ENCODE measurements at places on chromosomes 11 and 22.
A peak's percentile ranks its signal among the peaks of the same experiment; 100 is the strongest.

DNA sequence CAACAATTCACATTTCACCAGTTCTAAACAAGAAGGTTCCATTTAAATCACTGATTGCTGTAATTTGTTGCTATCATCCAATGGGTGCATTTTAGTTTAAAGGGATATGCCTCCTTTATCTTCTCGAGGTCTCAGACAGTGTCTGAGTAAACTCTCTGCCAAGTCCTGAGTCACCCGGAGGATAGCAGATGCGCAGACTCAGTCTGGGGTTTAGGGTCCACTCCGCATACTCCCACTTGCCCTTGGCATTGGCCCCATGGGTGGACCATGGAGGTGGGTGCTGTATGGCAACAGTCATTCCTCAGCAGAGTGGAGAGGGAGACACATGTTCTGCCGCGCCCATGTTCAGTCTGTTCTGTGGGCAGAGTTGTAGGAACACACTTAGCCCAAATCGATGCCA is 65.4 kb upstream of the CRTAM start:
- no peak for DNase-seq

GRCh38 chr11:95121698-95122097 is 32.1 kb downstream of the ENDOD1 start:
- DNase-seq = no peak

GRCh38 chr11:99565333-99565732 is 544.6 kb downstream of the CNTN5 start:
- no peak for DNase-seq

GRCh38 chr11:59053387-59053786 is 32.7 kb upstream of the GLYATL1B start:
- peak; percentile 14 for DNase-seq

DNA sequence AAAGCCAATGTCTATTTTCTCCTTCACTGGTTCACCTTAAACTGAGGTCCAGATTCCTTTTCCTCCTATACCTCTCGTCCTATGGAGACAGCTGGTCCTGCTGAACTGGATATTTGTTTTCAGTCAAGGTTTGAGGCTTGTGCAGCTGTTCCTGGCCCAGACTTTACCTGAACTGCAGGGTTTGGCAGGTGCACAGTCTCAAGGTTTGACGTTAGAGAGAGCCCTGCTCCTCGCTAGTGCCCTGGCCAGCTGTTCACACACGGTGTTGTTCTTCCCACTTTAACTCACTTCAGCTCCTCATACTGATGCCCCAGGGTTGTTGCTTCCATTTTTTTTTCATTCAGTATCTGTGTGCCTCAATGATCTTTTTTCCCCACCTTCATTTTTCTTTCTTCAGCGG is 74.0 kb upstream of the TTC12 start:
- DNase-seq = no peak

DNA sequence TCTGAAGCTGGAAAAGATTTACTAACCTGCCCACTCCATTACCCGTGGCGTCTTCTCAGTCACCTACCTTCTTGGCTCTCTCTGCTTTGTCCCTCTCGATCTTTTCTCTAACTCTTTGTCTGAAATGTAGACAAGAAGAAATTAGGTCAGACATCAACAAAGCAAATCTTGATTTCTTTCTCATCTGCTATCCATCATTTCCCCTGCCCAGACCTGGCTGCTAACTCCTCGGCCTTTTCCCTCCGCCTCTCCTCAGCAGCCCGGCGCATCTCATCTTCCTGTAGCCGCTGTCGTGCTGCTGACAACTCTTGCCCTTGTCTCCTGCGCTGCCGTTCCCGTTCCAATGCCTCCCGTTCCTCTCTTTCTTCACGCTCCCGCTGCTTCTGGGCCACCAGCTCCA is 1.2 kb downstream of the UBXN1 start:
- DNase-seq = no peak

DNA sequence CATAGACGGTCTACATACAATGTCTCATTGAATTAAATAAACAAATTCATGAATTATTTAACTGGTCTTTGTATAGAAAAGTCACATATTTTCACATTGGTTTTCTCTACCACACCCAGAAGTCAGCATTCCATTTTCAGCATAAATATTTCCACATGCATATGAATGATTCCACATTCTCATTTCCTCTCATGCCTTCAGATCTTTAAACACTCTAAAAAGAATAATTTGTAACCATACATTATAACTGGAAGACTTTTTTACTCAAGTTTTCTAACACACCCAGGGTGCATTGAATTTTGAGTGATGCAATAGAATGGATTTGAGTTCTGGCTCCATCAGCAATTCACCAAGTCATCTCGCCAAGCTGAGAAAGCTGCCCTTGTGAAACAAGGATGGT is 501.8 kb upstream of the TENM4 start:
- no peak for DNase-seq

- no peak for DNase-seq
Observed at GRCh38 chr22:38716271-38716670, 10.5 kb downstream of the GTPBP1 start.

DNA sequence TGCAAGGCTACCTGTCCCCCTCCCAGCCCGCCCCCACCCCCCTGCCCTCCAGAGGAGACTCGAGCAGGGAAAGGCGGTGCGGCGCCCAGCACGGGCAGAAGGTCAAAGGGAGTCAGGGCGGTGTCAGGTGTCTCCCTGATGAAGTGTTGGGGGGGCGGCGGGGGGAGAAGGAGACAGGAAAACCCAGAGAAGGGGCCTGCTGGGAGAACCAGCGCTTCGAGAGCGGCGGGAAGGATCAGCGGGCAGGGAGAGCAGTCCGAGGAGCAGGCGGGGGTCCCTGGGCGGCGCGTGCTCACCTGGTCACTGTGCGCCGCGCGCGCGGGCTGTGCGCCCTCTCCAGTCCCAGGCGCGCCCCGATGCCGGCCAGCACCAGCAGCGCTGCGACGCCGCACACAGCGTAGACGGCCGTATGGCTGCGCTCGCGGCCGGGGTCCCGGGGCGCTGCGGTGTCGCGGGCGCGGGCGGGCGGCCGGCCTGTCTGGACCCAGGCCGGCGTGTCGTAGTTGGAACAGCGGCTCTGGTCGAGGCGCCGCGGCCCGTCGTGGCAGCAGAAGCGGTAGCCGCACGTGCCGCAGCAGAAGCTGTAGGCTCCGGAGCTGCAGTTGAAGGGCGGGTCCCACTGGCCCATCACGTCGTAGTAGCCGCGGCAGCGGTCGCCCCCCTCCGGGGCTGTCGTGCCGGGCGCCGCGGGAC is 886 bp downstream of the SHISA8 start:
- no peak for DNase-seq

- no peak for DNase-seq
Observed at GRCh38 chr11:59216641-59217564, 4.2 kb upstream of the MPEG1 start.

- DNase-seq = no peak
Observed at GRCh38 chr11:7569044-7569443, 55.2 kb downstream of the PPFIBP2 start.

- DNase-seq = no peak
Observed at GRCh38 chr11:86511086-86511551, 136.4 kb downstream of the CCDC81 start.

- no peak for DNase-seq
Observed at GRCh38 chr22:40387746-40388145, 17.4 kb downstream of the SGSM3 start.

- no peak for DNase-seq
Observed at GRCh38 chr22:26479043-26479791, 4.4 kb downstream of the HPS4 start.

DNA sequence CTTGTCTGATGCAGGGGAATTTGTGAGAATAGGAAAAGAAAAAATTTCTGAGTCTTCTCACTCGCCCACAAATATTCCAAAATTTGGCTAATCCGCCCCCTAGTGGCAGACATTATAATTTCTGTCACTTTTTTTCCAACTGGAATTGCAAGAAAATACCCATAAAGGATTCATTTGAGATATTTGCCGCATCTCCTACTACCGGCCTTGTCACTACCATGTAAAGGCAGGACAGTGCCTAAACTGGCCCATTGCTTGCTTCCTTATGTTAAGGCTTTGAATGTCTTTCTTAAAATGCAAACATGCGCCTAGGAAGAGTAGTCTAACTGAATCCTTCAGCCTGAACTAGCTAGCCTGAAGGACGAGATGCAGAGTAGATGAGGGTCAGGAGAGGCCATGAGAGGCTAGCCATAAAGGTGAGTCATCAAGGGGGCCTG is 9.3 kb upstream of the CEP295 start:
- no peak for DNase-seq

DNA sequence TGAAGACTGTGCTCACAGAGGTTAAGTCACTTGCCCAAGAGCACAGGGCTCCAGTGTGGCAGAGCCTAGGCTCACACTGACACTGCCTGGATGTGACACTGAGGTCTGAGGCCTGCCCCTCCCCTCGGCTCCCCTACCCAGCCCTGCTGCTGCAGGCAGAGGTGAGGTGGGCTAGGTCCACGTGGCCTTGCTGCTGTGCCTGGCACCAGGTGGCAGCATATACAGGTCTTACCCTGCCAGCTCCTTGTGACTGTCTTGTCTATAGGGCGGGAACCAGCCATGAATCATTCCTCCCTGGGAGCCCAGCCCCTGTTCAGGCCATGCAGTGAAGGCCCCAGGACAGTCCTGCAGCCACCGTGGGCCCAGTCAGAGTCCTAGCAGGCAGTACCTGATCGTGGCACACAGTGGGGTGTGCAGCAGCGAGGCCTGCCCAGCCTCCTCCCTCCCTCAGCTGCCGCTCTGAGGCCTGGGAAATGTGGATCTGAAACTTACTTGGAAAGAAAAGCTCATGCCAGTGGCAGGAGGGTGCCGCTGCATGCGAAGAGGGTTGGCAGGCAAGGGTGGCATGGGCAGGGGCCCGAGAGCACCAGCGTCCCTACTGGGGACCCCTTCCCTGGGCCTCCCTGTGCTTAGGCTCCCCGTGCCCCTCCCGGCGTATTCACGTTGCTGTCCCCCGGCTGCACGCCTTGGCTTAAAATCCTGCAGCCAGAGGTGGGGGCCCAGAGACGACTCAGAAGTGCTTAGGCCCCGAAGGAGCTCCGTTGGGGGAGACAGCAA is 1.2 kb upstream of the CERK start:
- DNase-seq = no peak

DNA sequence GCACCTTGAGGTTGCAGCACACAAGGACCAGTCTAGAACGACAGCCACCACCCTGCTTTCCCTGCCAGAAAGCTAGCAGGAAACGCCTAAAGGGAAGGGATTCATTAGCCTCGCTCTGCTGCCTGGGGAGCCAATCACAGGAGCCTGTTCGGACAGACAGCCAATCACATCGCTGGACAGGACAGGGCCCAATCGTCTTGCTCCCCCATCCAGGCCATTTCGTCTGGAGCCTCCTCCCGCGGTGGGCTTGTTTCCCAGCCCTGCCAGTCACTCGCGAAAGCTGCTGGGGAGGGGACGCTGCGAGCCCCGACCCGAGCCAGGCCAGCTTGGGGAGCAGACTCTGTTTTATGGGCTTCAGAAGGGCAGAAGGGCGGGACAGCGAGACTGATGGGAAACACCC is 79.8 kb upstream of the NCAM1 start:
- DNase-seq = no peak

- no peak for DNase-seq
Observed at GRCh38 chr11:115931548-115932083, 427.4 kb upstream of the CADM1 start.

Measured in glomerular endothelial cell (primary cell).